ENCODE measurements at places on chromosomes 16 and 17.

DNA sequence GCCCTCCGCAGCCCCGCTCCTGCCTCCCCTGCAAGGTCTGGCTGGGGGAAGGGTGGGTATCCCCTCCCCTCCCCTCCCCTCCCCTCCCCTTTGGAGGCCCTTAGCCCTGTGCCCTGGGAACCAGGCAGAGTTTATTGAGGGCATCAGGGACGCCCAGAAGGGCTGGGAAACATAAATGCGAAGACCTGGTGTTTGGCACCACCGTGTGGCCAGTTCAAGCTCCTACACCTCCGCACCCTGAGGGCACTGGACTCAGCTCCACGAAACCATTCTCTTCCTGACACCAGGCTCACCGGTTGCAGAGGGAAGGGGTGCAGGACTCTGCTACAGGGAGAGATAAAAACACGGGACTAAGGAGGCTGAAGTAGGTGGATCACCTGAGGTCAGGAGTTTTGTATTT, 1.0 kb upstream of the AIPL1 start:
- DNase-seq: no peak

DNA sequence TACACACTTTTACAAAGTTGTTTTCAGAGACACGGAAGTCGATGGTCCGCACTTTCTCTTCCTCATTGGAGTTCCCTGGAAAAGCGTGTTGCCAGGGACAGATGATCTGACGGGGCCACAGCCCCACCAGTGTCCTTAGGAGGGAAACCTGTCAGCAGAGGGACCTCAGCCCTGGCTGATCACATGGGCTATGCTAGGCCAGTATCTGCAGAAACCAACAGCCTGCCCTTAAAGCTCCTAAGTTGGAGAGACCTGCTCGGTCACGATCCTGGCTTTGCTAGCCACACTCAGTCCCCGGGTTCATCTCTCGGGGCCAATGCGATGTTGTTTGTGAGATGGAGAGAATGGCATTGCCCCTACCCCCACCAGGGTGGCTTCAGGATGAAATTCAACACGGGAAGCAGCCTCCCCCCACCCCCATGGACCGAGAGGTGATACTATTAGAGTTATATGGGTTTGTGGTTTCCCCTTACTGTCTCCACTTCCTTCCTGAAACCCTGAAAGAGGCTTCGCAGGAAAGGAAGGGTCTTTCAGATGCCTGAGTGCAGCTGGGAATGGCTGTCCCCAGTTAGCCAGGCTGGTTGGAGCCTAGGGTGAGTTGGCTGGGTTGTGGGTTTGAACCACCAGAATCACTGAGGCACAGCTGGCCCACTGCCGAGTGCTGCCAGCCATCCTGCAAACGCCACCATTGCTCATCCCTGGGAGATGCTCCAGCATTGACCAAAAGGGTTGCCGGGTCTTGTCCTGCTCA, 16.6 kb downstream of the RMI2 start:
- DNase-seq: no peak

- DNase-seq: no peak
These were observed 732 bp downstream of the TNRC6A start for GRCh38 chr16:24729951-24730815.

GRCh38 chr17:33033176-33033575, 41.5 kb downstream of the SPACA3 start:
- no peak for DNase-seq

- DNase-seq: no peak
These were observed 27.1 kb downstream of the TBC1D3B start for GRCh38 chr17:36149296-36149820.

GRCh38 chr17:78196716-78197115, 9.6 kb downstream of the AFMID start:
- no peak for DNase-seq

DNA sequence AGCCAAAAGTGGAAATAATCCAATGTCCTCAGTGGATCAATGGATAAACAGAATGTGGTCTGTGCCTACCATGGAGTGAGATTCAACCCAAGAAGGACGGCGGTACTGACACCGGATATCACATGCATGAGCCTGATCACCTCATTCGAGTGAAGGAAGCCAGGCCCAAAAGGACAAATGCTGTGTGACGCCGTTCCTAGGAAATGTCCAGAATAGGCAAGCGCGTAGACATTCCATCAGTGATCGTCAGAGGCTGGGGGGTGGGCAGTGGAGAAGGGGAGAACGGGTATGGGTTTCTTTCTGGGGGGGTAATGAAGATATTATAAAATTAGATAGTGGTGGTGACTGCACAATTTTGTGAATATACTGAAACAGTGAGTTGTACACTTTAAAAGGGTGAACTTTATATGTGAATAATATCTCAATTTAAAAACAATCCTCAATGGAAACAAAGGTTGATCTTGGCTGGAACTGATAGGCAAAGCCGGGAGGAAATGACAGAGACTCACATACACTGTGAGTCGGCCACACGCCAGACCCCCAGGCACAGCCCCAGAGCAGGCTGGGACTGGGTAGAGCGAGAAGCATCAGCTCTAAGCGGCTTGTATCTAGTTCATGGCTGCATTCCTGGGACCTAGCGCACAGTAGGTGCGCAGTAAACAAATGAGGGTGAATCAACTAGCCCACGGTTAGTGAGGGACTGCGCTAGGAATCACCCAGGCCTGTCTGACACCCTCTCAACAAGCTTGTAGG, 3.5 kb downstream of the DBNDD1 start:
- no peak for DNase-seq

- no peak for DNase-seq
These were observed 43.5 kb downstream of the GPRC5B start for GRCh38 chr16:19841184-19841583.
